ENCODE measurements at places on chromosomes 2 and 18.
A peak's percentile ranks its signal among the peaks of the same experiment; 100 is the strongest.

DNA sequence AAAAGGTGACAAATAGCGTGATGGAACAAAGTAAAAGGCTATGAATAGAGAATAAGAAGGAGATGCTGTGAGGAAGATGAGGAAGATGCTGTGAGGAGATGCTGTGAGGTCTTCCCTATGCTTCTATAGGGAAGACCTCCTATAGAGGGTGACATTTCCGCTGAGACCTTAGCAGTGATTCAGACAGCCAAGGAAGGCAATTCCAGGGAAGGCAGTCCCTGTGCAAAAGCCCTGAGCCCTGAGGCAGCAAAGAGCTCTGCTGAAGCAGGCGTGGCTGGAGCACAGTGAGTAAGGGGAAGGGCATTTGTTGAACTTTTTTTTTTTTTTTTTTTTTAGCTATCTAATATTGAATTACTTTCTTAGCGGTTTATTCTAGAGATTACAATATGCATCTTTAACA lies 142.7 kb upstream of the FOSL2 start:
- DNase-seq: no peak

DNA sequence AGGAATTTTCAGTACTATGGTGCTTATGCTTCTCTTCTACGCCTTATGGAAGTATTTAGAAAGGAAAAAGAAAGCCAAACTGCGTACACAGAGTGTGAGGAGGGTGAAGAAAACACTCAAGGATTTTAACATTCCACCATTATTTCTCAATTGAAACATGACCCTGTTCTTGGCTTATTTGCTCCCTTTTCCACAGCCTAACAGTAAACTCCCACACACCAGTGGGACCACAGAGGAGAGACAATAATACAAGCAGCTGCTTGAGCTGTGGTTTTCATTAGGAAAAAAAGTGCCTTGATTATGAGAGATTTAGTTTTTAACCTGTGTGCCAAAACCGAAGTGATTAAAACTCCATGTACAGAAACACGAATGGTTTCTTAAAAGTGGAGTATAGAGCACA lies 134.3 kb downstream of the MEP1B start:
- no peak for DNase-seq

GRCh38 chr18:22185771-22186386 lies 16.5 kb downstream of the GATA6 start:
- DNase-seq: no peak

- no peak for DNase-seq
These were observed 2.0 kb downstream of the IL1A start for GRCh38 chr2:112782234-112782799.

- no peak for DNase-seq
These were observed 211.4 kb upstream of the SLC39A10 start for GRCh38 chr2:195445639-195446038.

GRCh38 chr2:160289126-160289525 lies 89.1 kb upstream of the ITGB6 start:
- DNase-seq: no peak

GRCh38 chr2:44753552-44754285 lies 187.8 kb upstream of the SIX3 start:
- no peak for DNase-seq

- DNase-seq: no peak
These were observed 124.9 kb downstream of the FSHR start for GRCh38 chr2:49029406-49029805.

DNA sequence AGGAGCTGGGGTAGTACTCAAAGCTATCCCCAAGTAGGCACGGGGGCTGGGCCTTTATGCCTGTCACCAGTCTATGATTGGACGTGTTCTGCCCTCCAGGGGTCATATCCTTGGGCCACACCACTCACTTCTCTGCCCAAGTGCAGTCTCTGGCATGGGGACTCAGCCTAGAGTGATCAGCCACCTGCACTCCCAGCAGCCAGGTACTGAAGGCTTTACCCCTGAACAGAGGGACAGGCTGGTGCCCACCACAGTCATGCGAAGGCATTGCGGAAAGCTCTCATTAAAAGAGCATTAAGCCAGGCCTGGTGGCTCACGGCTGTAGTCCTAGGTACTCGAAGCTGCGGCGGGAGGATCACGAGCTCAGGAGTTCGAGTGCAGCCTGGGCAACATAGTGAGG lies 199.4 kb downstream of the AGAP1 start:
- peak; percentile 10 for DNase-seq

DNA sequence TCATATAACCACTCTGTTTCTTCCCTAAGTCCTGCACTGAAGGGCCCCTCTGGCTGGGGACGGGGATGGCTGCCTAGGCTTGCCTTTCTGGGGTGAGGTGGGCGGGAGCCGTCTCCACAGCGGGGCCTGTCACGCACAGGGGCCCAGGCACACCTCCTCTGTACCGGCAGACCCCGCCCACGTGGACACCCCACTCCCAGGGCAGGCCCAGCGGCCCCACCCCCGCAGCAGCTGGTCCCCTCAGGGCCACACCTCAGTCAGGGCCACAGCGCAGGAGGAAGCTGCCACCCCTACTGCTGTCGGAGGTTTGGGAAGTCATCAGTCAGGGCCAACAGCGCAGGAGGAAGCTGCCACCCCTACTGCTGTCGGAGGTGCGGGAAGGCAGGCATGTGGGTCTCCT lies 257.6 kb upstream of the RAB6C start:
- no peak for DNase-seq

- DNase-seq: peak; percentile 27
These were observed 9.7 kb downstream of the IL1RN start for GRCh38 chr2:113136828-113137775.

DNA sequence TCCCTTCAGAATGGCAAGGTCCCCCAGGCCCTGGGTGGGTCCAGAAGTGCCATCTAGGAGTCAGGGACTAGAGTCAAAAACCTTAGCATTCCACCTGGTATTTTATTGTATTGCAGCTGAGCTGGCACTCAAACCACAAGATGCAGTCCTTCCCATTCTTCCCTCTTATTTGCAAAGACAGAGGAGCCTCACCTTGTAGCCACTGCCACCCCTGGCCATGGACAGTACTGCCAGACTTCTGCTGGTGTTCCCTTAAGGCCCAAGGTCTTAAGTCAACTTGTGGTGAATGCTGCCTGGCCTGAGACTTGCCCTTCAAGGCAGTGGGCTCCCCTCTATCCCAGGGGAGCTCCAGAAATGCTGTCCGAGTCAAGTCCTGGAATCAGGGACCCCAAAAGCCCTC lies 6.9 kb downstream of the UGT1A10 start:
- no peak for DNase-seq

GRCh38 chr2:229679393-229680125 lies 34.8 kb downstream of the DNER start:
- DNase-seq: no peak

DNA sequence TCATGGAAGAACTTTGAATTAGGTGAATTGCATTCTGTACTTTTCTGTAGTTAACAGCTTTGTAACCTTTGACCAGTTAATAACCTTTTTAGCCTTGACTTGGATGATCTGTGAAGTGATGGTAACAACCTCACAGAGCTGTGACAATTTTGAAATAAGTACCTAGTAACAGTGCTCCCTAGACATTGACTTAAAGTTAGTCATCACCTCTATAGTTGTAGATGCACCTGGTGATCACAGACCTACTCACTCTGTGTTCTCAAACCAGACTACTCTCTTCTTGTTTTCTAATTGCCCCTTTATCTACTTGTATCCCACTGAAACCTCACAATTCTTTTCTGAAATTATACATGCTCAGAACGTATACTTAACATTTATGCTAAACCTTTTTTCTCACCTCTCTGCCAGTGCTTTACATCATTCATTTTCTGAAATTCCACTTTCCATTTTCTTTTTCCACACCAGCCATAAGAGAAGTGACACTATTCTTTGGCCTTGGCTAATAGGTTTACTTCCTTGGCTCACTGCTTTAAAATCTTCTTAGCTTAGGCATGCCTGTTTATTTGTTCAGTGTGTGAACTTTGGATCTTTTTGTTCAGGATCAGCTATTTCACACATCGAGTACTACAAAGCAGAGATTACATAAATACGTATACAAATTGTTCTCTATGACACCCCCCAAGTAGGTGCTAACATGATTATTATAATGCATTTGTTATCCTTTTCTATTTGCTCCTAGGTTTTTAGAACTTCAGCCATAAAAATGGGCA lies 9.3 kb downstream of the YPEL5 start:
- no peak for DNase-seq

DNA sequence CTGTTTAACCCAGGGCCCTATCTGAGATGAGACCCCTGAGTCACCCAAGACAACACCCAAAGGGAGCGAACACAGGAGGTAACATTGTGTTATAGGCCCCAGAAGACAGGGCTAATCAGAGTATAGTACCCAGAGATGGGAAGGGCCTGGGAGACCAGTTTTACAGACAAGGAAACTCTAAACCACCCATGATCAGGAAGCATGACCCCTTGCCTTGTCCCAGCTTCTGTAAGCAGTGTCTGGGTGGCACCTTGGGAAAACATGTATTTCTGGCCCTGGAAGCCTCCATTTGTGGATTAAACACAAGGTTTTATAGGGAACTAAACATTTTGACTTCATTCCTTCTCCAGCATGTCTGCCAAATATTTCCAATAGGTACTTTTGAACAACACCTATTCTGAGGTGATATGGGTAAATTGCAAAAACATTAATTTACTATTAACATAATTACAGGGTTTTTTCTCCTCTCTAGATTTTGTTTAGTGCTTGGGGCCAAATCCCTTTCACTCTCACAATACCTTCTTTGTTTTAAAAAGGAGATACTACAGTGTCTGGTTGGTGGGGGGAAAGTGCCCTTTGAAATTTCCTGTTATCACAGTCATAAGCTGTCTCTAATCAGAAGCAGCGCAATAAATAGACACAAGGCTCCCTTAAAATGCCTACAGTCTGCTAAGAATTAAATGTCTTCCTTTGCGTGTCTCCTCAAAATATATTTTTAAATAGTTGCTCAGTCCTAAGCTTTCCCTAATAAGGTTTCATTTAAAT lies 341.1 kb downstream of the BCL11A start:
- DNase-seq: no peak

GRCh38 chr18:36608107-36608506 lies 220.7 kb downstream of the TPGS2 start:
- DNase-seq: no peak

GRCh38 chr18:74264303-74265020 lies 27.3 kb downstream of the CYB5A start:
- no peak for DNase-seq

DNA sequence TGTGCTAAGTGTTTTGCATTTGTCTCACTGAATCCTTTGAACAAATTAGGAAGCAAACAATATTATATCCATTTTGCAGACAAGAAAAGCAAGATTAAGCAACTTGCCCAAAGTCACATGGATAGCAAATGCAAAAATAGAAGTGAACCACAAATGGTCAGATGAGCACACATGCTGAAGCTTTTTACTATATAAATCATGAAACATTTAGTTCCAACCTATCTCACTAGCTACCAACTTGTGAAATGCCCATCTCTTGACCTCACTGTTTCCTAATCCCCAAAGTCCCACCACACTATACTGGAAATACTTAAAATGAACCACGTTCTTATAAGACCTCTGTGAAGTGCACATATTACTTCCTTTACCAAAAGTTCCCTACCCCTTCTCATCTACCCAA lies 380.5 kb downstream of the ERBB4 start:
- DNase-seq: no peak

GRCh38 chr2:17355608-17356329 lies 162.5 kb downstream of the RAD51AP2 start:
- DNase-seq: no peak

GRCh38 chr2:47964722-47965434 lies 58.6 kb upstream of the FBXO11 start:
- DNase-seq: no peak

DNA sequence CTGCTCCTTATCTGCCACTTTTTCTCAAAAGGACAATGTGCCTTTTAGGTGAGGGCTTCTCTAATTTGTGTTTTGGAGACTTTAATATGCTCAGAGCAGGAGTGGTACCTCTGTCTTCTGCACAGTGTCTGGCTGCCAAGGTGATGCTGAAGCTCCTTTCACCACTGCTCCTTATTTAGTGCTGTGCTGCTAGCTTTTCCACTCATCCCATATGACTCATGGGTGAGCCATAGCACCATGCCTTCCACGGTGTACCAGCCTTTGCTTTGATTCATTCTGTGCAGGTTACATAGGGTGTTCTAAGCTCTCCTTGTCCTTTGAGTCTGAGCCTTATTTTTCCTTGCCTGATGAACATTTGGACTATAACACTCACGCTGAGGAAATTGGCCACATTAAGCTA lies 202.4 kb downstream of the ARL6IP6 start:
- no peak for DNase-seq

GRCh38 chr2:25787020-25787419 lies 91.3 kb downstream of the ASXL2 start:
- no peak for DNase-seq

- no peak for DNase-seq
These were observed 76.2 kb downstream of the NABP1 start for GRCh38 chr2:191754103-191754502.

DNA sequence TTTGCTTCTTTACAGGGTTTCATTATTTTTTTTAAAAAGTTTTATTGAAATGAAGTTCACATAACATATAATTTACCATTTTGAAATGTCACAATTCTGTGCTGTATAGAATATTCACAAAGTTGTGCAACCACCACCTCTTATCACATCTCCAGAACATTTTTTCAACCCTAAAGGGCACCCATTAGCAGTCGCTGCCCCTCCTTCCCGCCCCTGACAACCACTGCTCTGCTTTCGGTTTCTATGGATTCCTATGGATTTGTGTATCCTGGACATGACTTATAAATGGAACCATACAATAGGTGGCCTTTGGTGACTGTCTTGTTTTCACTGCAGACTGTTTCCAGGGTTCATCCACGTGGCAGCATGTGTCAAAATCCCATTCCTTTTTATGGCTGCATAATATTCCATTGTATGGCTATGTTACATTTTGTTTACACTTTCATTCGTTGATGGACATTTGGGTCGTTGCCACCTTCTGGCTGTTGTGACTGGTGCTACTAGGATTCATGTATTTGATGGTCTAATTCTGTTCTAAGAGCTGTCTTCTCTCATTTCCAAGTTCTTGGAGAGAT lies 52.6 kb downstream of the SH3BP4 start:
- no peak for DNase-seq

DNA sequence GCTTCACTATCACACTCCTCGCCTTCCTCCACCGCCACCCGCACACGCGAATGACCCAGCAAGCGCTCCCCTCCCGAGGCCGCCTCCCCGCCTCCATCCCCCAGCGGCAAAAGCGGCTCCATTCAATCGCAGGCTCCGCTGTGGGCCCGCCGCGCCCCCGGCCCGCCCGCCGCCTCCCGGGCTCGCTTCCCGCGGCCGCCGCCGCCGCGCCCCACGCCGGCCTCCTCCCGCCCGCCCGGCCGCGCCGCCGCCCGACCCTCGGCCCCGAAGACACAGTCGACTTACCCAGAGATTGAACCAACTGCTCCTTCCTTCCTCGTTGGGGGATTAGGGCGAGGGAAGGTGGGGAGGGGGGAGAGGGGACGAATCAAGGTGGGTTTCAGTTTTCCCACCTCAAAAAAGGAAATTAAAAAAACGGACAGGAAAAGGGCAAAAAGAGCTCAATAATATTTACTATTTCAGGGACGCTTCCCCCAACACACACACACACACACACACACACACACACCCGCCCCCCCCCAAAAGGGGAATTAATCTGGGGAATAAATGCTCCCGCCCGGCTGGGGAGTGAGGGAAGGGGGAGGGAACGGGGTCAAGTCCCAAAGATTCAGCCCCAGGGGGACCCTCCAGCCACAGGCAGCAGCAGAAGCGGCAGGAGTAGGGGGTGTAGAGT lies 743 bp downstream of the XPO1 start:
- peak; percentile 72 for DNase-seq

Data from glutamatergic neuron (in vitro differentiated cells).